ENCODE measurements at places on chromosomes 5 and 9.

- peak; percentile 21 for DNase-seq
Observed at GRCh38 chr5:132020568-132021339, 9.3 kb upstream of the ACSL6 start.

GRCh38 chr5:157913575-157913974, 54.6 kb upstream of the CLINT1 start:
- DNase-seq, result no peak

GRCh38 chr5:133618141-133618540, 5.8 kb upstream of the FSTL4 start:
- DNase-seq, result no peak

DNA sequence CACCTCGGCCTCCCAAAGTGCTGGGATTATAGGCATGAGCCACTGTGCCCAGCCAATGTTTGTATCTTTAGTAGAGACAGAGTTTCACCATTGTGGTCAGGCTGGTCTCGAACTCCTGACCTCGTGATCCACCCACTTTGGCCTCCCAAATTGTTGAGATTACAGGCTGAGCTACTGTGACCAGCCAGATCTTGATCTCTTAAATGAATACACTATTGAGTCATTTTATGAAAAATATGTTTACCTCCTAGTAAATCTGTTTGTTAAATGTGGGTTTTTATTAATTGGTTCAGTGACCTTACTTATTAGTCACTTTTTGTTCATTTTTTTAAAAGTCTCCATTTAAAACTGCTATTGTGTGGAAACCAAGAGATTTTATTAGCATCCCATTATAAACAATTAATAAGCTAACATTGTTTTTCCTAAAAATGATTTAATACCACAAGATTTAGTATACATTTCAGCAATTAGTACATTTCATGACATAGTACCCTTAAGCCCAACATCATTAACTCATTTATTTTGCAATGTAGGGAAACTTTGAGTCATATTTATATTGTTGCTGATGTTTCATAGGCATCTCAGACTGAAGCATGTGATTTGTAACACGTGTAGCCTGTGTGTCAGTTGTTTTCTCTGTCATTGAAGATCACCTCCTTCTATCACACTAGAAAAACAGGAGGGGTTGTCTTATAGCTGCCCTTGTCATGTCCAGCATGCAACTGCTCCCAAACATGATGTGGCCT, 261.2 kb downstream of the TAF11L14 start:
- DNase-seq, result no peak

GRCh38 chr9:122656378-122656777, 1.0 kb downstream of the OR1B1 start:
- no peak for DNase-seq

DNA sequence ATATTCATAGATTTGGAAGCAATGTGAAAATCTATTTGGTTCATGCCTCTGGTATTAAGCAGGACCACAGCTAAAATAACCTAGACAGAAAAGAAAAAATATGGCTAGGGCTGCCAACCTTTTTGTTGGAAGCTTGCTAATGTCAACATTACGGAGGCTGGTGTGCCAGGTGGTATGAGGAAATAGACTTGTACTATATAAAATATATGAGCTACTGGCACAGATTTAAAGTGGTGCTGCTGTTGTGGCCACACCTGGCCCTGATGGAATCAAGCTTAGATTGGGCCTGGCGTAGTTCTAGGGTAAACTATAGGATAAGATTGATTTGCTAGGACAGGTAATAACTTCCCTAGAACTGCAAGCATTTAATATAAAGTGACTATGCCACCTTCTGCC, 10.6 kb upstream of the PARP8 start:
- DNase-seq, result no peak

GRCh38 chr9:34675869-34676268, 13.4 kb upstream of the CCL27 start:
- DNase-seq, result no peak

GRCh38 chr9:24382566-24382965, 163.1 kb downstream of the IZUMO3 start:
- DNase-seq, result no peak

GRCh38 chr9:121240472-121241135, 27.4 kb upstream of the GSN start:
- DNase-seq, result no peak
